Lower leg skin (tissue), 4 donors: ENCODE measurements at places on chromosomes 6 and 20. TPM values are rescaled to one million over a fixed set of nuclear protein-coding genes. Genes with fewer than 3 reads are reported as not detected.

GRCh38 chr6:5287205-5287965, 26.1 kb downstream of the FARS2 start:
- no peak for DNase-seq

DNA sequence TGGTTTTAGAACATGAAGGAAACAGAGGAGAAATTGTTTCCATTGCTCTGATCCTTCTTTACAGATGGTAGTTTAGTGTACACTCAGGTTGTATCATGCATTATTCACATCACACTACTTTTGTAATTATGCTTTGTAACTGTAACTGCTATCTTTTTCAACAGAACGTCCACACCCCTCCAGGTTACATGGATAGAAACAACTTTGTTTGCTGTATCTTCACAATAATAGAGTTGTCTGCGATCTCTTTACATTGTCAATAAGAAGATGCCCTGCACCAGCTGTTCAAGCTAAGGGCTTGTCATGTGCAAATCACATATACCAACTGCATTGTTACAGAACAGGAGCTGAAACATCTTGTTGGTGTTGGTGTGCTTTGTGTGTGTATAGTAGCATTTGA, 67.9 kb upstream of the MAP7 start:
- no peak for DNase-seq

DNA sequence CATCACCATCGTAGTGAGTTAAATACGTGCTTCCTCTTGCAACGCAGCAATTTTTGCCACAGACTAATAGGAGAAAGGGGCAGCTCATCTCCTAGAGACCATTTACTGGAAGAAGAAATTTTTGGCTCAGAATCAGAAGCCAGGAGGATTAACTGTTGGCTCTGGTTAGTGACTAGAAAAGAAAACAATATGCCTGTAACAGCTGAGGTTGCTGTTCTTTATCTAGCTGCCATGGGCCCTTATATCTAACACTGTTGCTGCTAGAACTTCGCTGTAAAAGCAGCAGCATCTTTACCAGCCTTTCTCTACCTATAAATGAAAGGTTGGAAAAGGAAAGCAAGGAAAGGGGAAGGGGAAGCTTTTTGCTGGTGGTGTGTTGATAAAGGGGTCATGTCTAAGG, 65.9 kb downstream of the FAM135A start:
- no peak for DNase-seq

DNA sequence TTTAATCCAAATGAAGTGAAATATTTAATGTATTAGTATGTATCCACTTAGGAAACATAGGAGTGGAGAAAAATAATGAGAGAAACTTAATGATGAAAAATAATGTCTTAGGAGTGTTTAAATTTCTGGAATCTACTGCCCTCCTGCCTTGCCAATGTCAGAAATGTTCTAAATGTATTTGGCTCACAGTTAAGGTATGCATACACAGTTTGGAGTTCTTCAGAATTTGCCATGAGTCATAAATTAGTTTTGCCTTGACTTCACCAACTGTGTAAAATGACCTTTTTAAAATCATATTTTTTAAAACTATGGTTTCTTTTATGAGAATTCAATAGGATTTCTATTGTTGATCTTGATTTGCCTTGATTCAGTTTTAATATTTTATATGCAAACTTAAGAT, 191.7 kb upstream of the HSF2 start:
- DNase-seq: no peak

DNA sequence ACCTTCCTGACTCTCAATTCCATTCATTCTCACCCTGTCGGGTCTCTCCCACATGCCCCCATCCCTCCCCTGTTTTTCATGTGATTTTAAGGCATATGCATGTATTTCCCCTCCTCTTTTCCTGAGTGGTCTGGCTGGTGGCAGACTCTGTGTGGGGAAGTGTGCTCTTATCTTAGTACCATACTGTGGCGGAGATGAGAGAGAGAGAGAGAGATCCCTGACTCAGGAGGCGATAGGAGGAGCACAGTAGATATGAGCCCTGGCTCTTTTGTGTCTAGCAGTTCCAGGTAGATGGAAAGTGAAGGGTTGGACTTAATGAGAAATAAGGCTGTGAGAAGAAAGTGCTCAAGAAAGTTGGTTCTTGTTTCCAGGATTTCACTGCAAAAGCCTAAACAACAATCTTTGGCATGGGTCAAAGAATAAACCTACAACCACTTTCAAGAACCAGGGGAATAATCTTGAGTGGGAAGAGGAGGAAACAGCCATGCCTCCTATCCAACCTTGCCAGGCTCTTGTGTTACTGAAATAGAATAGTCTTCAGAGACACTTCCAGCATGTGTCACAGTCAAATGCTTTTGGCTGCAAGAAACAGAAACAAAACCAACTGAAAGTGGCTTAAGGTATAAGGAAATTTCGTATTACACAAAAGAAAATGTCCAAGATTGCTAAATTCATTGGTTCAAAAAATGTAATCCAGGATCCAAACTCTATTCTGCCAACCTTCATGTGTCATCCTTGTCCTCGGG, 123.8 kb upstream of the MYLIP start:
- DNase-seq: no peak

DNA sequence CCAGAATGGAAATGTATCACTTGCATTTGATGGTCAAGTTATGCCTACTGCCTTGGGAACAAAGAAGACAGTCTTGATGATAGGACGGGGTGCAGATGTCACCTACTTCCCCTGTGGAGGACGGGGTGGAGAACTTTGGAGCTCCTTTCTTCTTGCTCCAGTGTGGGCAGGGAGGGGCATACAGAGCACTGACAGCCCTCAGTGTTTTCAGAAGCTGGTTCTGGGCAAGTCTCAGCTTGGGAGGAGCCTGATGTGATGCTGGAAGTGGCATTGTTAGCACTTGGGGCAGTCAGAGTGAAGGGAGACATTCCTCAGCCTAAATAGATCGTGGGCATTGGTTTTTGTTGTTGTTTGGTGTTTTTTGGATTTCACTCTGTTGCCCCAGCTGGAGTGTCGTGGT, 59.7 kb downstream of the SYNJ2 start:
- no peak for DNase-seq

GRCh38 chr6:107079429-107079828, 35.9 kb downstream of the BEND3 start:
- no peak for DNase-seq

DNA sequence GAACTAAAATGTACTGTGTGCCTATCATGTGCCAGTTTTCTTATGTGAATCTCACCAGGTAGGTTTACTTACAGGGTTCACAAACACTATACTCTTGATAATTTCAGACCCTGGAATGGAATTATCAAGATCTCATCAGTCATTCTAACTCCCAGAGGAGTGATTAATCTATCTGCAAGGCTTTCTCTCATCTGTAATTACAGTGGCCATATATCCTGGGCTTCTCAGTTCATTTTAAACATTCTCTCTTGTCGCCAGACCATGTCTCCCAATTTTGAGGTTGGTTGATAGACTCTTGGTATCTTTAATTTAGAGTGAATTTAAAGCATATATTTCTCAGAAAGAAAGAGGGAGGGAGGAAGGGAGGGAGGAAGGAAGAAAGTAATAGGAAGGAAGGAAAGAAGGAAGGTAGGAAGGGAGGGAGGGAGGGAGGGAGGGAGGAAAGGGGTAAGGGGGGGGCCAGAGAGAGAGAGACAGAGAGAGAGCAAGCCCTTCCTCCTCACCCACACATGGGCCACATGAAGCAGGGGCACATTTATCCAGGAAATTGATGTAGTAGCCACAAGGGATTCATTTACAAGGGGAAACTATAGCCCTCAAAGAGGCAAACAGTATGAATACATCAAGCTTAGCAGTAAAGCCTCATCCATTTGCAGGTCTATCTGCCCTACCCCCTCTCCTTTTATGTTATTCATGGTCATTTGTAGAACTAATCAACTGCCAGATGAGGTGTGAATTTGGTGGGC, 25.8 kb upstream of the NRSN1 start:
- DNase-seq: no peak

DNA sequence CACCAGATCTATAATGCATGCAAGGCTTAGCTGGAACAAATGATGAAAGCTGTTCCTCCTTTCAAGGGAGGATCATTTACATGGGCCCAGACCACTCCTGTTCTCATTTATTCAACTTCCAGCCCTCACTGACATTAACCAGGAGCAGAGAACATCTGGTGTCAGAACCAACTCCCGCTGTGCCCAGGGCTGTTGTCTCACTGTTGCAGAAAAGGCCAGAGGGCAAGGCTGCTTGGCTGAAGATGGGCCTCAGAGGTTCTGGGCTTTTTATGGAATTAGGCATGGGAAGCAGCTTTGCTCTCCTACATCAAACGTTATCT, 164.2 kb downstream of the GMPR start:
- no peak for DNase-seq

DNA sequence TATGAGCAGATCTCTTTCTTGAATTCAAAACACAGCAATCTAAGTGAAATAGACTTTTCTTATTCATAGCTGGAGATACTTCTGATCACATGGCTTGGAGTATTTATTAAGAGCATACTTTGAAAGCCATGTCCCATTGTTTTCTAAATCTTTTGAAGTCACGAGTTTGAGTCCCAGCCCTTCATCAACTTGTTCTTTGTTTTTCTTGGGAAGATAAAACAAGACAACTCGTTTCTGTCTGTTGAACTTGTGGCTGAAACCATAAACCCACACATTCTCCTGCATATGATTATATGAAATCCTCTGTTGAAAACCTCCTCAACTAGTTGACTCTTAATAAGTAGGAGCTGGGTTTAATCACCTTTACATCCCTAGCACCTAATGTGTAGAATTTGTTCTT, 3.3 kb downstream of the RNF144B start:
- DNase-seq: no peak

DNA sequence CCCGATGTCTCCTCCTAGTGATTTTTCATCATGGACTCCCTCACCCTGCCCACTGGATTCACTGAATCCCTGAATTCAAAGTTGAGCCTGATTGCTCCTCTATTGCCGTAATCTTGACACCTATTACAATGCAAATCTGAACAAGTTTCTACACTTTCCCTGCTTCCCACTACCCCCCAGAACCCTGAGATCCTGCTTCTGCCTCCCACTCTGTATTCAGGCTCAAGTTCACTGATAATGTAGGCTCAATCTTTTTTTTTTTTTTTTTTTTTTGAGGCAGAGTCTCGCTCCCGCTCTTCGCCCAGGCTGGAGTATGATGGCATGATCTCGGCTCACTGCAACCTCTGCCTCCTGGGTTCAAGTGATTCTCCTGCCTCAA, 3.6 kb upstream of the DCBLD1 start:
- DNase-seq: no peak

DNA sequence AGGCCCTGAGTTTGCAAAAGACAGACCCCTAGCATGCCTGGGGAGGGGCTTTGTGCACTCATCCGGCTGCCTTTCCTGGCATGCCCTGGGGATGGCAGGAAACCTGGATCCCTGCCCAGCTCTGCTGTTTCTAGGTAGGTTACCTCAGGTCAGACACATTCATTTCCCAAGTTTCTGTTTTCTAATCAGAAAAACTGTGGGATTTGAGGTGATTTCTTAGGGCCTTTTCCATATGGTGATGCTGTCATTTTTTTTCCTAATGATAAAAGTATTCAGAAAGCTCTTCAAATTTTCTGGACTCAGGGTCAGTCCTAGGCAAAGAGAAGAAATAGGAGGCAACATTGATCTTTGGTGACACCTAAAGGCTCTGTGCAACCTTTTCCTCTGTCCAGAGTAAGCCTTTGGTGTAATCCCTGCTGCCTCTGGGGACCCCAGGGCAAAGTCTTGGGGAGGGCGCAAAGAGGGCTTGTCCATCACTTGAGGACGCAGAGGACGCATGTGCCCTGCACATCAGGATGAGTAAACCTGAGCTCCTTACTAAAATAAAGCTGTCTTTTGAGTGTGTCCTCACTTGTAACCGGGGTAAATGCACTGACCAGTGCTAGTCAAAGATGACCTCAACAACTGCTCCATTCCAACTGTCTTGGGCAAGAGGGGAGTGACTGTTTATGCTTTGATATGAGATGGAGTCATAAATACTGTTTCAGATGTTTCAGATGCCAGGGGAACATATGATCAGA, 13.5 kb upstream of the TRAM2 start:
- DNase-seq: peak; percentile 73

DNA sequence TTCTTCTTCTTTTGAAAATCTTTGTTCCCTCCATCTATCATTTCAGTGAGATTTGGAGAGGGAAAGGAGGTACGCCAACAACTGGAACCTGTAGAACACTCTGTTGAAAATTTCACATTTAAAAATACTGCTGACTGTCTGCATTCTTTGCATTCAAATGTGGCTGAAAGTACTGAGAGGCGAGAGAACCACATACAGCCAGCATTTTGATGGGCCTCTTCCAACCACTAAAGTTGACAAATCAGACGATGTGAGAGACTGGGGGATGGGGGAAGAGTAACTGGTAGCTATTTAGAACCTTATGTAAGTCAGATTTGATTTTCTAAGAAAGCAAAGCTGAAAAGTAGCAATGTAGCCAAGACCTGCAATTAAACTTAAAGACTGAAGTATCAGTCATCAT, 77.5 kb downstream of the FKBP5 start:
- DNase-seq: no peak

GHRH gene
- not detected for total RNA-seq

KHDC1 gene
- not detected for total RNA-seq

CEP162 gene
- total RNA-seq: 7.1 TPM

SIRPD gene
- not detected for total RNA-seq

TXLNB gene
- 0.29 TPM for total RNA-seq

LINC00237 gene
- not detected for total RNA-seq

BTN1A1 gene
- total RNA-seq: not detected

FYN gene
- 56.3 TPM for total RNA-seq

ULBP2 gene
- not detected for total RNA-seq

RSPH4A gene
- 0.68 TPM for total RNA-seq

ANGPT4 gene
- 0.89 TPM for total RNA-seq
